Fibroblast of skin of back (primary cell): ENCODE measurements at places on chromosomes 1 and 21.

DNA sequence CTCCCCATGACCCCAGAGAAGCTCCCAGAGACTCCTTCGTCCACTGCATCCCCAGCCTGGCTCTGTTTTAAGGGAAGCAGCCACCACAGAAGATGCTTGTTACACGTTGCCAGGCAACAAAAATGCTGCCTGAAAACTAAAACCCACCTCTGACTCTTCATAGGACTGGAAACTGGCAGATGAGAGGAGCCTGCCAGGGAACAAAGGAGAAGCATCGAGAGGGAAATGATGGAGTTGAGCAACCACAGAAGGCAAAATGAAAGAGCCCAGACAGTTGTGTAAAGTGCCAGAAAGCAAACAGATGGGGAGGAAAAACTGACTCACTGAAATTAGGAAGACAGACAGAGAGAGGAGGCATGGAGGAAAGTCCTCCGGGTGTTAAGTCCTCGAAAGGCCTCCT, 118.4 kb downstream of the KCNN3 start:
- DNase-seq = no peak

GRCh38 chr21:15363921-15364320, 299.1 kb upstream of the NRIP1 start:
- no peak for DNase-seq

DNA sequence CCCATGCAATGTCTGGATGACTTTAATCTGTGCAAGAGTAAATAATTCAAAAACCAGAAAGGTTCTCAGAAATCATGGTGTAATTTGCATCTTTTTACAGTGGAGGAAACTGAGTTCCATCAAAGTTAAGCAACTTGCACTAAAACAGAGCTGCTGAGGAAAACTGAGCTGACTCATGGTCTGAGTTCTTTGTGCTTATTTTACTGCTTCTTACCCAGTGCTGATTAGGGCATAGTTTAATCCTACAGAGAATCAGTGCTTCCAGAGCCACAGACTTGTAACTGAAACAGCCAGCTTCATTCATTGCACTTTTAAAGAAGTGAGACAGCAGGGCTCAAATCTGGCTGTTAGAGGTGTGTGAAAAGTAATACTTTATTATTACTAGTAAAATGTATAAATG, 10.9 kb upstream of the RWDD3 start:
- peak; percentile 45 for DNase-seq

DNA sequence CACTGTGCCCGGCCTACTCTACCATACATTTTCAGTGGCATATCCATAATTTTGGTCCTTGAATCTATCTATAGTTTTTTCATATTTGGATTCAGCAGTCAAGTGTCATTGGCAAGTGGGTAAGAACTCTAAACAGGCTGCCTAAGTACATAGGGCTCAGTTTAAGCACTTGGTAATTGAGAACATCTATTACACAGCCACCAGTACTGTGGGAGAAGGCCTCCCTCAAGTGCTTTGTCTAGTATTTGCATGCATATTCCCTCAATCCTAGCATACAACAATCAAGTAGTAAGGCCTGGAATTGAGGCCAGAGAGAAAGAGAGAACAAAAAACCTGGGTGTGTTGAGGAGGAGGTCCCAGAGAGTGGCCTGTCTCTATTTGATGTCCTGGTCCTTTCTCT, 325.2 kb downstream of the USP25 start:
- DNase-seq = no peak

DNA sequence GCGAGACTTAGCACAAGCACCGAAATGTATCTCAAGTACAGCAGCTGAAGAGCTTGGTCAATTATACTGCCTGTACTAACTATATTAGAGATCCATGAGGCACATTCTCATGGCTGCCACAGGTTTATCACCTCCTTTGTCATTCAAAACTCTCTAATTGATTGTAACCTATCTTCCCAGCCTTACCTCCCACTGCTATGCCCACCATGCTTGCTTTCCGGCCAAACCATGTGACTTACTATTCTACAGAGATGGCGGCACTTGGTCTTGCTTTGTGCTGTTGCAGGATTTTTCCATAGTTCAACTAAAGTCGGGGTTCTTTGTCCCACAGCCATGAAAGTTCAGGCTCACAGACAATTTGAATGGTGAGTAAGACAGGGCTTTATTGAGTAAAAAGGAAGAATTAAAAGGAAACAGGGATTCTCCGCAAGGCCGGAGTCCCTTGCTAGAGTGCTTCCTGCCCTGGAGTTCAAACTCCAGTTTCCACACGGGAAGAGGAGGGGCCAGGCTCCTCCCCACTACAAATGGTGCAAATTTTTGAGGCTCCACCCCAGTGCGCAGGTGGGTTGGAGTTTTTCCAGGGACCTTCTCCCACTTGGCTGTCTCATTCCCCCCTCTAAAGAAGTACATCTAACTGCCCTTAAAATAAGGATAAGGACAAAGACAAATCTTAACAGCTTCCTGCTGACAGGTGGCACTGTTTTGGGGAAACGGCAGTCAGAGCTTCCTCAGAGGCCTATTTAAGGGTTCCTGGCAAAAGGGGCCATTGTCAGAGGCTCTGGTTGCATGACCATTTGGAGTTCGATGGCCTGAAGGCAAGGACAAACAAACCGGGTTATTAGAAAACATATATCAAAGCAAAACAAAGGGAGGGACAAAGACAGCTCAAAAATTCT, 28.7 kb downstream of the FMO2 start:
- no peak for DNase-seq

GRCh38 chr1:91622616-91623015, 122.0 kb downstream of the CDC7 start:
- DNase-seq = no peak

GRCh38 chr1:210558302-210558701, 229.6 kb downstream of the HHAT start:
- DNase-seq = peak; percentile 43

GRCh38 chr1:48084826-48085225, 87.6 kb upstream of the TRABD2B start:
- DNase-seq = no peak

GRCh38 chr1:55064861-55065263, 25.5 kb downstream of the PCSK9 start:
- peak; percentile 17 for DNase-seq

GRCh38 chr1:32813941-32814739, 3.0 kb downstream of the YARS1 start:
- DNase-seq = peak; percentile 40

GRCh38 chr1:225695578-225696337, 42.8 kb upstream of the ENAH start:
- DNase-seq = peak; percentile 77

- DNase-seq = no peak
Measured at GRCh38 chr1:18278946-18279345, 171.3 kb downstream of the IGSF21 start.

- no peak for DNase-seq
Measured at GRCh38 chr21:29443411-29444010, 144.8 kb downstream of the BACH1 start.

DNA sequence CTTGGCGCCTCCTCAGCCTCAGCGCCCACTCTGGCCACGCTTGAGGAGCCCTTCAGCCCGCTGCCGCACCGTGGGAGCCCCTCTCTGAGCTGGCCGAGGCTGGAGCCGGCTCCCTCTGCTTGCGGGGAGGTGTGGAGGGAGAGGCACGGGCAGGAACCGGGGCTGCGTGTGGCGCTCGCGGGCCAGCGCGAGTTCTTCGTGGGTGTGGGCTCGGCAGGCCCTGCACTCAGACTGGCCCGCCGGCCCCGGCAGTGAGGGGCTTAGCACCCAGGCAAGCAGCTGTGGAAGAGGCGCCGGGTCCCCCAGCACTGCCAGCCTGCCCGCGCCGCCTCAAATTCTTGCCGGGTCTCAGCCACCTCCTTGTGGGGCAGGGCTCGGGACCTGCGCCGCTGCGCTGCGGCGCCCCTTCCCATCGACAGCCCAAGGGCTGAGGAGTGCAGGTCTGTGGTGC, 61.4 kb downstream of the SLC16A1 start:
- no peak for DNase-seq

GRCh38 chr1:156124557-156125483, 10.3 kb downstream of the LMNA start:
- peak; percentile 60 for DNase-seq

DNA sequence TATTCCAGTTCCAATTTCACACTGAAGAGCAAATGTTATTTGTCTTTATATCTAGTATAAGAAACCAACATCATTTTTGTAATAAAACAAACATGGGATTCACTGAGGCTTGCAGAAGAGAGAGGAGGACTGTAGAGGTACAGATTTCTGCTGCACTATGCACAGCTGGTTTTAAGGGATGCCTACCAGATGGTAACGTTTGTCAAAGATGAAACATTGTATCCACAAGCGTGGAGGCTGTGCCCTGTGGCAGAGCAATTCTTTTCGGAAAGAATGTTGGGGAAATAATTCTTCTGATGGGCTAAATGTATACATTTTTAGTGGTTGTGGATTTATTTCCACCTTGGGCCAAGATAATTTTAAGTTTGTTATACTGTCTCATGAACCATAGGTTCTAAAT, 272.4 kb downstream of the DUSP10 start:
- DNase-seq = no peak

DNA sequence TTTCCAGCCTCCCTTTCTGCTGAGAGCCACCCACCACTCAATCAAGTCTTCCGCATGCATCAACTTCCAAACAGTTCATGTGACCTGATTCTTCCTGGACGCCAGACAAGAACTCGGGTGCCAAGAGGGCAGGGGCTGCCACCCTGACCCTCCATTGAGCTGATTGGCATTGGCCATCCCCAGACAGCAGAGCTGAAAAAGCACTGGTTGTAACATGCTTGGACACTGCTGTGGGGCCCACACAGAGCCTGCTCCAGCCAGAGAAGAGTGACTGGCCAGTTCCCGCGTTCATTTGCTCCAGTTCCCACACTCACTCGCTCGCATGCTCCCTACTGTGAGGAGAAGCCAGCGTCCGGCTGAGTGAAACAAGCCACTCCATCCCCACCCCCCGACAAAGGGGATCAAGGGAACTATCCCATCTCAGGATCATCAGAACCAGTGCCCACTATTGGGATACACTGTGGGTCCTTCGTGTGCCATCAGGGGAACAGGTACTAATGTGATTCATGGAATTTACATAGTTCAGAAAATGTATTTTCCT, 420.3 kb downstream of the NPHP4 start:
- DNase-seq = no peak

DNA sequence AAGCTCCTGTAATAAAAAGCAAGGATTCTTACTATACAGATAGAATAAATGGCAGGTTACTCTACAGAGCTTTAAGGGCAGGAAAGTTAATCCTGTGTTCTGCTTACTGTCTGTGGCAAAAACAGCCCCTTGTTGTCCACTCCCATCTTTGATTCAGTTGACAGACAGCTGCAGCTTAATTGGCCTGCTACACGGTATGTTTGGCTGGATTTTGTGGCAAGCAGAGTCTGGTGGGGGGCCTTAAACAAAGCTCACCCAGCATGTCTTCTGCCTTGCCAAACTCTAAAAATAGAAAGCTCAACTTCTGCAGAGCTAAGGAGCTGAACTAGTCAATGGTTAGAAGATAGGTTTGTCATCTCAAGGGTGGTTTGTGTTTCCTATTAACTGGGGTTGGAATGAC, 407.2 kb downstream of the HLX start:
- DNase-seq = no peak

- DNase-seq = peak; percentile 99
Measured at GRCh38 chr1:165854101-165854845, 26.9 kb downstream of the UCK2 start.

DNA sequence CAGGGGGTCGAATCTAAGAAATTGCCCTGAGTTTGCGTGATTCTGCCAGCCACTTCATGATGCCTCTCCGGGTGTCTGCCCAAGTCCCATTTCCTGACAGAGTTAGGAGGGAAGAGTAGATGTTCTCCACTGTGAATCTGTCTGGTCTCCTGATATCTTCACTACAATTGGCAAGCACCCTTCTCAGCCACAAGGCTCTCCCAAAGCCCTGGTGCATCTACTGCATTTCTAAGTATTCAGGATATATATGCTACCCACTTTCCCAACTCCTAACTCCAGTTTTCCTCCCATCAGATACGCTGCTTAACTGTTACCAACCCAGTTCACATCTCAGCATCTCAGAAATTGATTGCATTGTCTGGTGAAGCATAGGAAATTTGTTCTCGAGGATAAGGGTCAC, 25.9 kb upstream of the OVAAL start:
- no peak for DNase-seq

- DNase-seq = no peak
Measured at GRCh38 chr1:29960876-29961275, 724.6 kb downstream of the PTPRU start.
